Fibroblast of skin of left quadriceps (primary cell): ENCODE measurements at places on chromosomes 13 and 19.

DNA sequence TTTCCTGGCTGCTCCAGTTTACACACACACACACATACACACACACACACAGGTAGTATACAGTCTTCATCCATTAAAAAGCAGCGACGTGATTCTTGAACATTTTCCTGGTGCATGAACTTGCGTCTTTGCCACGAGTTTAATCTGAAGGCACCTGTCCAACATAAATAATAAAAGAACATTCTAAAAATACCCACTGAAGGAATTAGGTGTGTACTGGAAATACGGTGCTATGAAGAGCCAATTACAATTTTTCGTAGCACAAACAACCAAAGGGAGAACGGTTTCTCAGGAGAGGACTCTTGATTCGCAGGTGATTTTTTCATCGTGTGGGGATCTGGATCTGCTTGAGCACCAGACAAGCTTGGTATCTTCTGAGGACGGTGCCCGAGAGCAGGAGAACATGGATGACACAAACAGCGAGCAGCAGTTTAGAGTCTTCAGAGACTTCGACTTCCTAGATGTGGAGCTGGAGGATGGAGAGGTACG lies 61.2 kb downstream of the ZAR1L start:
- DNase-seq = no peak

- peak; percentile 26 for DNase-seq
Observed at GRCh38 chr13:72303941-72304746, 423.3 kb downstream of the MZT1 start.

- no peak for DNase-seq
Observed at GRCh38 chr13:74316547-74316946, 182.3 kb upstream of the KLF12 start.

DNA sequence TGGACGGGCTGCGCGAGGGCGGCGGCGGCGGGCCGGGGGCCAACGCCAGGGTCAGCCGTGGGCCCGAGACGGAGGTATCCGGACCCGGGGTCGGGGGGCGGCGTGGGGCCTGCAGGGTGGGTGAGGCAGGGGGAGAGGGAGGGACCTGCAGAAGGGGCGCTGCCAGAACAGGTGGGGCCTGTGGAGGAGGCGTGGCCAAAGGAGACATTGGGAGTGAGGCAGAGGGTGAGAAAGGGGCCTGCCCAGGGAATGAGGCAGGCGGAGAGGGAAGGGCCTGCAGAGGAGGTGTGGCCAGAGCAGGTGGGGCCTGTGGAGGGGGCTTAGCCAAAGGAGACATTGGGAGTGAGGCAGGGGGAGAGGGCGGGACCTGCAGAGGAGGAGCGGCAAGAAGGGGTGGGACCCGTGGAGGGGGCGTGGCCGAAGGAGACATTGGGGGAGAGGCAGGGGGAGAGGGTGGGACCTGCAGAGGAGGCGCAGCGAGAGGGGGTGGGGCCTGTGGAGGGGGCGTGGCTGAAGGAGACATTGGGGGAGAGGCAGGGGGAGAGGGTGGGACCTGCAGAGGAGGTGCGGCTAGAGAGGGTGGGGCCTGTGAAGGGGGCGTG lies 4.2 kb downstream of the PRR36 start:
- DNase-seq = no peak

DNA sequence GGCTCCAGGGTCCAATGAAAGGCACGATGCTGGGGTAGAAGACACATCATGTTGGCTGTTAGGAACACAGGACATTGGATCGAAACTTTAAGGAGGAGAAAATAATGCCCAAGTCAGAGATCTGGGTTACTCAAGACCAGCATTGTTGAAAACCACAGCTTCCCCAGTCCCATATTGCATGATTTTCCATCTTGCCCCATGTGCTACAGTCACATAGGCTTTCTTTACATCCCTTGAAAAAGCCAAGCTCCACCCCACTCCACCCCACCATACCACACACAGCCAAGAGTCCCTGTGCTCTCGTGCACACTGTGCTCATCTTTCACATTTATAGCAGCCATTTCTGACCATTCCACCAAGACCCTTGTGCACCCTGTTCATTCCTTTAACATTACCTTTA lies 636.2 kb downstream of the DIAPH3 start:
- DNase-seq = no peak

GRCh38 chr19:18279516-18280246 lies 1.7 kb downstream of the JUND start:
- DNase-seq = peak; percentile 91

DNA sequence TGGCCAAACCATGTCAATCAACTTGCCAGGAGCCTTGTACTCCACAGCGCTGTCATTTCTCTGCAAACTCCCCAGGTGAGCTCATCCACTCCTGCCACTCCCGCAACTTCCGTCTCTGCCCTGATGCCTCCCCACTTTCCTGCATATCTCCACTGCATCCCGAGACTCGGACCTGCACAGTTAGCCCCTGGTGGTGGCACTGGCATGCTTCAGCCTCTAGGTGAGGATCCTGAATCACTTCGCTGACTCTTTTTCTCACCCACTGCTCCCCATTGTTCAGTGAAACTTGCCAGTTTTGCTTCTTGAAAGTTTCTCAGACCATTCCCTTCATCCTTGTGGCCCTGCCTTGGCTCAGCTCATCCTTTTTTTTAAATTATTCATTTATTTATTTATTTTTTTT lies 3.4 kb upstream of the CTU1 start:
- no peak for DNase-seq

- no peak for DNase-seq
Observed at GRCh38 chr19:38385804-38386257, 2.0 kb downstream of the GGN start.

GRCh38 chr19:14418856-14419105 lies 360 bp downstream of the DDX39A start:
- DNase-seq = peak; percentile 38

DNA sequence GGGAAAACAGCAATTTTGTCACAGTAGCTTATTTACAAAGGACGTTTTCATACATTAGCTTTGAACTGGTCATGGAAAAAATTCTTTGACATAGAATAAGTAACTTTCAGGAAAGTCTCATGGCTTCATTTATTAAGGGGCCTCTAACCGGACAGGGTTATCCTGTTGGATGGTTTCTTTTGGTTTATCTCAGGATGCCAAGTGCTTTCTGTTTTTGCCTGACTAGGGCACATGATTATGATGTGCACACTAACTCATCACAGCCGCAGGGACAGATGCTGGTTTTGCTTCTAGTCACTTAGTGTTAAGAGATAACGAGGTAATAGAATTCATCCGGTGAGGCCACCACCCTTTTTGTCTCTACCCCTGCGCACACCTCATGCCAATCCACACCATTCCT lies 53.0 kb downstream of the TGDS start:
- DNase-seq = no peak

DNA sequence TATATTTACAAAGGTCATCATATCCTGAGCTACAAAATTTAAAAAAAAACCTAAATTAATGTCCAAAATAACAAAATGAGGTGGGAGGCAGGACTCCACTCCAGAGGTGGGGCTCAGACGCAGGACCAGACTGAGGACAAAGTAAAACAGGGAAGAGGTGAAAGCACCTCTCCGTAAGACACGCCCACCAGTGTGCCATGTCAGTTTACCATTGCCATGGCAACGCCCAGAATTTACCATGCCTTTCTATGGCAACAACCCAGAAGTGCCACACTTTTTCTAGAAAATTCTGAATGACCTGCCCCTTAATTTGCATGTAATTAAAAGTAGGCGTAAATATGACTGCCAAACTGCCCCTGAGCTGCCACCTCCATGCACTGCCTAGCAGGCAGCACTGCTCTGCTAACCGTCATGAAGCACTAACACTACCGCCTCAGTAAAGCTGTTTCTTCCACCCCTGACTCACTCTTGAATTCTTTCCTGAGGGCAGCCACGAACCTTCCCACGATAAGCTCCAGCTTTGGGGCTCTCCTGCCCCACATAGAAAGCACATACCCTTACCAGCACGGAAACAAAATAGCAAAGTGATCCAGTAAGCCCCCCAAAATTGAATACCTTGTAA lies 22.3 kb upstream of the PDCD5 start:
- no peak for DNase-seq

- DNase-seq = no peak
Observed at GRCh38 chr19:46402725-46403124, 10.6 kb downstream of the CCDC8 start.

DNA sequence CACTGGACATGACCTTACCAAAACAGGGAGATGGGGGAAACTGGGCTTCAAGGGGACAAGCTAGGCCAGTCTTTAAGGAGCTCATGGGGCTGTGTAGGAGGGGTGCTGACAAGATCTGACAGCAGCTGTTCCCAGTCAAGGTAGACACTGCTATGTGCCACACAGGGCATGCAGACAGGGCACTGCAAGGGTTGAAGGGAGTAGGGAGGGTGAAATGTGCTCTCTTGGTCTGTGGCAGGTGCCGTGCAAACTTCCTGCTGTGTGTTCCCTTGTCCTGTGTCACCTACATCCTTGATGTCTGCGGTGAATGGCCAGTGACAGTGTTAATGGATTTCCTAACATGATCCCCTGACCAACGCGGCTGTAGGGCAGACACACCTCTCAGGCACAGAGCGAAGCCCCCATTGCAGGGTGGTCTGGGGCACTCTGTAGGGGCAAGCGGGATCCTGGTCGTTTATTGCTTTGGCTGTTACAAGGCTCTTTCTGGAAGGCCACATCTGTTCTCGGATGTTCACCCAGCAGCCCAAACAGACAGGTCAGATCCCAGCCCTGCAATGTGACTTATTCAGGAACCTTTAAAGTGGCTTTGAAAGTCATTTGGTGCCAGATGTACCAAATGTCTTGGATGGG lies 199.5 kb upstream of the ZNF536 start:
- no peak for DNase-seq
